MM.1S (cell line): ENCODE measurements at places on chromosomes 5 and 9.

GRCh38 chr9:93012963-93013855 is 45.3 kb upstream of the SUSD3 start:
- DNase-seq = no peak

GRCh38 chr5:73256012-73256411 is 83.0 kb downstream of the TMEM174 start:
- no peak for DNase-seq

GRCh38 chr9:134408939-134409737 is 82.9 kb downstream of the RXRA start:
- DNase-seq = no peak

- no peak for DNase-seq
Observed at GRCh38 chr9:123825342-123826060, 104.4 kb downstream of the DENND1A start.

- no peak for DNase-seq
Observed at GRCh38 chr9:21413624-21414023, 4.7 kb downstream of the IFNA8 start.

DNA sequence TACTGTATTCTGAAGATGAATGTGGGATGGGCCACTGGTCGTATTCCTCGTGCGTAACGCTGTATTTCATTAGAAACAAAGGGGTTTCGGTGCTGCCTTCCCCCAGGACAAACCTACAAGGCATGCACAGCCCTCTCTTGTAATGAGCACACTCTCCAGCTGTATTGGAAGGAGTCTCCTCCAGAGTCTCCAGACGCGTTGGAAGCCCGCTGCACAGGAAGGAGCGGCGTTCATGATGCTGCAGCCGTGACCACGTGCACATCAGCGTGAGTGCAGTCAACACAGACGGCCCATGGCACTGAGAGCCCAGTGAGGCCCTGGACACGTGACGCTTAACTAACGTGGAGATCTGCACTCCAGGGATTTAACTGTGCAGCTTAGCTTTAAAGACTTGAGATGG is 209.0 kb upstream of the IRX1 start:
- DNase-seq = no peak

- DNase-seq = no peak
Observed at GRCh38 chr9:138077126-138077525, 199.5 kb downstream of the CACNA1B start.

DNA sequence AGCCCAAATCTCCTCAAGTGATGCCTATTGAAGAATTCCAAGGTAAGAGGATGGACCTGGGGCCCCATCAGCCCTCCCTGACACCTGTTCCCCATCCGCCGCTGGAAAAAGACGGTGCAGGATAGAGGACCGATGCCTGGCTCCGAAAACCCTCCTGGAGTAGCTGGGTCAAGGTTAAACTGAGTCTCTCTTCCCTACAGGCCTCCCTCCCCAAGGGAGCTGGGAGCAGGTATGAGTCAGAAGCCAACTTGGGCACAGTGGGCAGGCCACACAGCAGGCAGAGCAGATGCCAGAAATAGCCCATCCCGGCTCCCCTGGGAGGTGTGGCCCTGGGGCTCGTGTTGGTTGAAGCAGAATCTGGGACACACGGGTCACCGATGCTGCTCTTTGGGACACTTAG is 75.6 kb downstream of the NTNG2 start:
- DNase-seq = no peak

GRCh38 chr5:76547891-76548524 is 75.2 kb downstream of the F2RL2 start:
- DNase-seq = peak; percentile 69

DNA sequence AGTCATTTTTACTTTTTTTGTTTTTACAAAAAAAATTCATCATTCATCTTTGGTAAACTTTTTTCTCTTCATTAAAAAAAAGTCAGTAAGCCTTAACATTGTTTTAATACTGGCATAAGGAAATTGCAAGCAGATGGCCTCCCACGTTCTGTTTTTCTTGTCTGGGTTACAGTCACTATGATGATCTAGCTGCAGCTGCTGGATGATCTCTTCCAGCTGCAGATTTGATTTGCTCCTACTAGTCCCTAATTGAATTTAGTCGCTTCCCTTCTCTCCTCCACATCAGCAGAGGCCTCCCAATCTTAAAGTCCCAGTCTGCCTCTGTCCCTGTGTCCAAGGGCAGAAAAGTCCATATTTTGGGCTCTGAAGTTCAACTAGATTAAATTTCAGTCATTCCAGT is 106.8 kb upstream of the PTGER4 start:
- no peak for DNase-seq

DNA sequence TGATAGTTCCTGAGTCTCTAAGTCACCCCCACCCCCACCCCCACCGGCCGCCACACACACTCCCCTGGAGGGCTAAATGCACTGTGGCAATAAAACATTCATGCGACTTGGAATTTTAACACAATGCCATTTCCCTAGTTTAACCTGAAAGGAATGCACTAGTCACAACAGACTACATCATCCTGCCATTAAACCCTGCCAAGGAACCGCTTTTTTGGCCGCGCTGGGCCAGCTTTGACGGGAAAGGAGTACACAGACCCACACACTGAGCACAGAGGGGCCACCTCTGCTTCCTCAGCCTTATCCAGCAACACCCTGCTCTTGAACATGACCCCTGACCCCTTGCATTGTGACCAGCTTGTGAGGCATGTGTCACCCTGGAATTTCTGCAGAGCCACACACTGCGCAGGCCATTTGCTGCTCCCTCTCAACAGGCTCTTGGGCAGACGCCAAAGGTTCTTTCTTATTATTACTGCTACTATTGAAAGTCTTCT is 165.3 kb downstream of the BNC2 start:
- DNase-seq = no peak

DNA sequence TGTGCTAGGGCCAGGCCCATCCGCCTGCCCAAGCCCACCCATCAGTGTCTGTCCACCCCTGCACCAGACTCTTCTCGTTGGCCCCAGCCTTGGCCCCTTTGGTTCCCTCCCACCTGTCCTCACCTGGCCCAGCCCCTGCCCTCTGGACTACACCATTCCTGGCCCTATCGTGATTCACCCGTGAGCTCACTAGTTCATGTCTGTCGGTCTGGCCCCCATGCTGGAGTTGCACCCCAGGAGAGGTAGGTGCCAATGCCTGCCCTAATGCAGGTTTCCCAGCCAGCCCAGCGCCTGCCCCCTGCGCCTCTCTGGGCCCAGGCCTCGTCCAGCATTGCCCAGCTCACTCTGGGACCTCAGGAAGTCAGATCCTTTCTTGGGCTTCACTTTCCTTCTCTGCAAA is 115.4 kb upstream of the LMX1B start:
- DNase-seq = no peak

DNA sequence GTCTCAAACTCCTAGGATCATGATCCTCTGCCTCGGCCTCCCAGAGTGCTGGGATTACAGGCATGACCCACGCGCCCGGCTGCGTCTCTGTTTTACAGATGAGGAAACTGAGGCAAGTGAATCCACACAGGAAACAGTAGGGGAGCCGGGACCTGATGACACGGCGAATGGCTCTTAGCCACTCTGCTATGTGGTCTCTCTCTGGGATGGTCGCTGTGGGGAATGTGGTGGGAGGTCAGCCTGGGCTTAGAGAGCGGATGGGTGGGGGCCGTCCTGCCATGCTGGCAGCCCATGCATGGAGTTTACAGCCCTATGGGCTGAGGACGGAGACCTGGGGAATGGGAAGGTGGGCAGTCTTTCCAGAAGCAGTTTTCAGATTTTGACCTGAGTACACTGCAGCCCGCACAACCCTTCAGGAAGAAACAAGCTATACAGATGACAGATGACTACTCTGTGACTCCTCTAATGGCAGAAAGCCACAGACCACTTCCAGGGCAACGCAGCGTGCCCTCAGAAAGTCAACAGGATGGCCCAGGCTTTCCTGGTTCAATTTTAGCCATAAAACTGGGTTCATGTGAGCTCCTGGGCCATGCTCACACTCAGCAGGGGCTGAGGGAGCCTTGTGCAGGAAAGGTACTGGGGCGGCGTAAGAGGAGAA is 136.1 kb upstream of the RAPGEF1 start:
- DNase-seq = no peak

GRCh38 chr9:94166976-94167346 is 82.7 kb downstream of the PTPDC1 start:
- no peak for DNase-seq

GRCh38 chr5:156479849-156480248 is 152.9 kb downstream of the SGCD start:
- DNase-seq = no peak

GRCh38 chr5:150573867-150574817 is 66.2 kb downstream of the NDST1 start:
- DNase-seq = no peak

GRCh38 chr5:146005264-146005663 is 68.9 kb downstream of the SH3RF2 start:
- no peak for DNase-seq

DNA sequence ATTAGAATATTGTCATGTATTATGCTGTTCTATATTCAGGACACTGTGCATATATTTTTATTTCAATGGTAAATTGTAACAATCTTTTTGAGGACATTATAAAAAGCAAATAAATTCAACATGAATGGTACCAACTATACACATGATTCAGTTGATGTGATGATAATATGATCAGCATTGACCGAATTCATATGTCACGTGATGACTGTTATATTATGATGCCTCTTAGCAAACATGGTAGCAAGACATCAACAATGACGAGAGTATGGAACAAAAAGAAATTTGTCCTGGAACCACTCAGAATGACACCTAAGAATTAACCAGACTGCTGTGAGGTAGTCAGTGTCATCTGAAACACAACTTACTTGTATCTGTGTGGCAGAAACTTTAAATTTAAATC is 161.5 kb upstream of the OR13F1 start:
- DNase-seq = no peak
